ENCODE measurements at places on chromosomes 6 and 20. TPM values are rescaled to one million over a fixed set of nuclear protein-coding genes. Genes with fewer than 3 reads are reported as not detected.

DNA sequence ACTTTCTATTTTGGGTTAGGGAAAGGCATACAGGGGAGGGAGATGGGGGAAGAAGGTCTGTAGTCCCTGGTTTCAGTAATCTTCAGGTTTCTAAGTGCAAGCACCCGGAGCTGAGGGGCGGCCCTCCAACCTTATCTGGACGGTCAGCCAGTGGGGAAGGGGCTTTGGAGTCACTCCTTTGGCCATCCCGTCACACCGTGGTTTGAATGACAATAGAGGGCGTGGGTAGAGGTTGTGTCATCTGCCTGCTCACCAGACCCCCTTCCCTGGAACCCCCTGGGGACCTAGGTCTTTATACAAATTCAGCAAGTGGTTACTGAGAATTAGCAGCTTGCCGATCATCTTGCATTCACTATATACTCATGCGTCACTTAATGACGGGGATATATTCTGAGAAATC lies 29.1 kb downstream of the STK35 start:
- no peaks in the 10 kb centered on the region for H3K27me3 ChIP-seq
- H3K4me1 ChIP-seq = peaks cover 11% of the 10 kb centered on the region
- no peak overlapping the region for H3K4me3 ChIP-seq

GRCh38 chr20:48932375-48932941 lies 10.9 kb downstream of the ARFGEF2 start:
- no peak overlapping the region for H3K4me3 ChIP-seq
- H3K27me3 ChIP-seq = no peaks in the 10 kb centered on the region
- peak overlapping the region; percentile 62 for H3K27ac ChIP-seq
- H3K36me3 ChIP-seq = no peaks in the 10 kb centered on the region

DNA sequence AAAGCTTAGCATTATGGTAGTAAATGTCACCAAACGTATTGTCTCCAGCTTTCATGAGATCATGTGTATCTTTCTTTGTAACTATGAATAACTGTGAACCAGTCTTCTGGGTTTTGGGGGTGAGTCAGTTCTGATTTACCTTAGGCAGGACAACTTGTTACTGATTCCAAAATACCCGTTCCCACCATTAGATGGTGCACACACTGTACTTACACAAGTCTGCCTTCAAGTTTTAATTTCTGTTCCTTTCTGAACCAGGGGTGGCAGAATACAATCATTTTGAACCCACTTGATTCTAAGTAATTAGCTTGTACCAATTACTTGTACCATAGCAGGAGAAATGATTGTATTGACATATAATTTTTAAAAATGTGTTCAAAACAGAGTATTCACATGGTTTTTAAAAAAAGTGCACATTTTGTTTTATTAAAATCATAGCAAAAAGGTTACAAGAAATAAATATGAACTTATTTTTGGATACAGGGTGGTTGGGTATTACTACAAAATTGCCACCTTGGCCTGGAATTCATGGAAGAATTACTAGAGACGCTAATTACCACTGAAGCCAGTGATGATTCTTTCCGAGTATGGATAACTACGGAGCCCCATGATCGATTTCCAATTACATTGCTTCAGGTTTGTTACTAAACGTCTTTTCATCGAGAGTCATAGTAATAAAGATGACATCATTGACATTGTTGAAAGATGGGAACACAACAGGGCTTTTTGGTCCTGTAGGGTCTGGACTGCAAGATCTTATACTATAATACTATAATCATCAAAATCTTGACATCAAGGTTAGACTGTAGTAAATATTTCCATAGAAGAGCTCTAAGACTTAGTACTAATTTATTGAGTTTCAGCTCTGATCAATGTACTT lies 75.2 kb upstream of the GLP1R start:
- H3K27me3 ChIP-seq = peaks cover 11% of the 10 kb centered on the region
- H3K4me3 ChIP-seq = no peak overlapping the region
- H3K36me3 ChIP-seq = no peaks in the 10 kb centered on the region
- DNase-seq = peak; percentile 75

Gene JPH2
- 13.5 TPM for polyA plus RNA-seq

Gene BHLHE23
- not detected for polyA plus RNA-seq

Gene DDO
- polyA plus RNA-seq = not detected
